CD8-positive, alpha-beta T cell (primary cell): ENCODE measurements at places on chromosomes 3 and 15.

GRCh38 chr15:58396181-58396580 lies 35.6 kb upstream of the LIPC start:
- no peak for DNase-seq

GRCh38 chr3:13863965-13864595 lies 15.8 kb downstream of the WNT7A start:
- no peak for DNase-seq

DNA sequence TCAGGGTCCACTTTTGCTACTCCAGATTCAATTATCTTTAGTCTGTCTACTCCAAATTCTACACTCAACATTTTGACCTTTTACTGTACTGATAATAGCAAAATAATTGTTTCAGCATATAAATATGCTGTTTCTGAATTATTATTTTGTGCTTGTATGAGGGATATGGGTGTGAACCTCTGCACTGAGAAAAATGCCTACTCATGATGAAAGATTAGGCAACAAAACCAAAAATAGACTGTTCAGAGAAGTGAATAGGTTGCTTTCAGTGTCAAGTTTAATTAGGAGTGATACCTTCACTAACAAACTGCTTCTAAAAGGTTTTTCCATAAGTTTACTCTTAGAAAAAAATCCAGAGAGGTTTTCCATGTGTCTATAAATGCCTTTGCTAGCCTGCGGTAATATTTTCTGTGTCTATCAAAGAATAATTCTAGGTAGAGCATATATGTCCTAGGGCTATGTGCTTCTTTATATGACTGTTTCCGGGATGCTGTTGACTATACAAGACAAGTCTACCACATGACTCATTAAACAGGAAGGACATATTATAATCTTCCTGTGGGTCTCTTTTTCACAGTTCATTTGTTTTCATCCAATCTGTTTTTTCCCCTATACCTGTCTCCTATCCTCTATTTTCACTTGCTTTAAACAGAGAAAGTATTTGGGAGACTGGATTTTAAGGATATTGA lies 218.5 kb upstream of the TTC14 start:
- DNase-seq, result no peak

DNA sequence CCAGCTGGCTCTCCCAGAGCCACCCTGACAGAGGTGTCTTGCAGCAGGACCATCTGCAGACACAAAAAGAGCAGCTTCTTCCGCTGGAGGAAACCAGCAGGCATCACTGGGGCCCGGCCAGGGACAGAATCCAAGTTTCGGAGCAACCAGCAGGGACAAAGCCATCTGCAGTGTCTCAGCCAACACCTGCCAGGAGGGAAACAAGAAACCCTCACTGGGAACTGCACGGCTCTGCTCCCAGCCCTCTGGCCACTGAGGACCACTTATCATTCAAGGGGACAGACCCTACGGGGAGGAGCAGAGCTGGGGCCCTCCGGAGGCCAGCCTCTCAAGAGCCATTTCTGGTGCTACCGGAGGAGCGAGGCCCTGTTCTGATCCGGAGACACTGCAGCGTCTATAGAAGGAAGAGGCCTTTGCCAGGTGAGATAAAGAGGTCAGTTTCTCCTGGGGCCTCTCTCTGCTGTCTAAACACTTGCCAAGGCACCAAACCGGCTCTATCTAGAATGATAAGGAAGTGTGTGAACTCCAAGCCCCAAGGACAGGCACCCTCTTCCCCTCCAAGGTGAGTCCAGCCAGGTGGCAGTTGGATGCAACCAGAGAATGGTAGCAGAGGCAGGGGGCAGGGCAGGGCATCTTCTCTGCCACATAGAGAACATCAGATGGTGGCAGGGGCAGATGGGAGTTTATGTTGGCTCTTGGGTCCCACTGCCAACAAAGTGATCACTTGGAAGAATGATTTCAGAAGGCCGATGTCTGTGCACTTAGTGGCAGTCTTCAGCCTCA lies 89.0 kb downstream of the CHSY1 start:
- DNase-seq, result no peak

- DNase-seq, result no peak
Observed at GRCh38 chr3:124775877-124776276, 45.6 kb downstream of the UMPS start.

DNA sequence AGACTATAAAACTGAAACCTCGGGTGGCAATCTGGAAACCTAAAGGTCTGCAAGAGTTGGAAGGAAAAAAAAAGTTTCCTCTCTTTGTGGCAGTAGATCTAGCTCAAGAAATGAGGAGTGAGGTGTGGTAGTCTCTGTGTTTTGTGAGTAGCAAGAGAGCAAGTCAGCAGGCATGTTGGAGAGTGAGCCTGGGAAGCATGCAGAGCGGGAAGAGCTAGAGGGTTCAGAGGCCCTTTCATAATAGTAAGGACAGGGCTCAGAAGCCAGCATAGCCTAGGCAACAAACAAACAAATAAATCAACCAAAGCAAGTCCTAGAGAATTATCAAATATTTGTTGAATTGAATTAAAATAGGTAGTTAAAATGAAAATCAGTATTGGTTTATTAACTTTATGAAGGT lies 189.7 kb upstream of the CBLB start:
- no peak for DNase-seq

DNA sequence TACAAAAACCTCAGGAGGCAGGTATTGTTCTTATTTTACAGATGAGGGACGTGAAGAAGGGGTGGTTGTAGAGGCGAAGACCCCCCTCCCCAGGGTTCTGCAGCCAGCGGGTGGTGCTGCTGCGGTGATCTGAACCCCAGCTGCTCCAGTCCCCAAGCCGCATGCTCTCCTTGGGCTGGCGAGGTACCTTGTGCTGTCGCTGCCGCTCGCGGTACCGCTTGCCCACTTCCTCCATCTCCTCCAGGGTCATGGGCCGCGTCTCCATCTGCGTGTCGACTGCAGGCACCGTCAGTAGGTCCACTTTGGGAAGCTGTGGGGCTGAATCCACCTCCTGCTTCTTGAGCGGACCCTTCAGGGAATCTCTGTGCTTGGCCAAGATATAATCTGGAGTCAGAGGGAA lies 17.5 kb downstream of the EFCAB12 start:
- DNase-seq, result no peak

GRCh38 chr15:88032787-88033186 lies 223.8 kb downstream of the NTRK3 start:
- DNase-seq, result no peak

DNA sequence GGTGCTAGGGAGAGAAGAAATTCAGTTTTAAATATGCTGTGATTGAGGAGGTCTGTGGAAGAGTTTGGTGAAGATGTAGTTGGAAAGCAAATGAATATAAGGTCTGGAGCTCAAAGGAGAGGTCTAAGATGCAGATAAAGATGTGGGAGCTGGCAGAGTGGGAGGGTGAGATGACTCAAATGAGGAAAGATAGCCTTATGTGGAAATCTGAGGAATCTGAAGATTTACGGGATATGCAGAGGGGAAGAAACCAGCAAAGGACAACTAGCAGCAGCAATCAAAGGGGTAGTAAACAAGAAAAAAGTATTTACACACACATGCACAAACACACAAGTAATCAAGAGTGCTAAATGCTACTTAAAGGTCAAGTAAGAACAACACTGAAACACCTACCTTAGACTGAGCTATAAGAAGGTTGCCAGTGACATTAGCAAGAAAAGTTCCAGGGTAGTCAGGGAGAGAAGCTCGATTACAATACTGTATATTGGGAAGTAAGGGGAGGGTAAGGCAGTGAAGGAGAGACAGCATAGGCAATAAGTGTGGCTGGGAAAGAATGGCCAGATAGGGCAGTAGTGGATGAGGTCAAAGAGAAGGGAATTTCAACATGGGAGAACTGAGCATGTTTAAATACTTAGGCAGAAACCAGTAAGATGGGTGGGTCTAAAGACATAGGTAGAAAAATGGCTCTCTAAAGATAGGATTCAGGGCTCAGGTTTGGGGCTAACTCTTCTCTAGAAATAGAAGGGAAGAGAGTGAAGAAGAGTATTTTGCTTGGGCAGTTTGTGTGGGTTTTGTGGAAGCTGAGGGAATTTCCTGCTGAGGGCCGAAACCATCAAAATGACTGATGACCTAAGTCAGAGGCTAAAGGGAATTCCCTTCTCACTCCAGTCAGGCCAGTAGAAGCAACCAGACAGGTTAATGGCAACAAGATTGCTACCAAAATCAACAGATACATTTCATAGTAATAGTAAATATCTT lies 8.9 kb downstream of the CMTM6 start:
- DNase-seq, result no peak

DNA sequence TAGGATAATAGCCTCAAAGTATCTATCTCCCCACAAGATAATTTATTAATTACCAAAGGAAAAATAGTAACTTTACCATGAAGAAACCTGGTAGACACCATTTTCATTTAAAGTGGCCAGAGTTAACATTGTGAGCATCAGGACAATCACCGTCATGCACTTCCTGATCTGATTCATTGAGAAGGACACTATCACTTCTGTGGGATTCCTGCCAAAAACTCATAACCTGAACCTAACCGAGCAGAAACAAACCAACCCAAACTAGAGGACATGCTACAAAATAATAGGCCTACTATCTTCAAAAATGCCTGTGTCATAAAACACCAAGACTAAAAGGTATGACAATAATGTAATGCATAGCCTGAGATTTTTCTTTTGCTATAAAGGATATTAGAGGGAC lies 39.0 kb downstream of the FSIP1 start:
- no peak for DNase-seq

GRCh38 chr15:64006642-64007041 lies 39.6 kb downstream of the DAPK2 start:
- no peak for DNase-seq

- DNase-seq, result no peak
Observed at GRCh38 chr15:35657679-35658311, 111.8 kb upstream of the DPH6 start.

GRCh38 chr3:59818033-59818918 lies 768.5 kb upstream of the CFAP20DC start:
- DNase-seq, result no peak

GRCh38 chr3:1506090-1506489 lies 413.3 kb downstream of the CNTN6 start:
- DNase-seq, result no peak

GRCh38 chr3:32117320-32117719 lies 10.9 kb downstream of the GPD1L start:
- DNase-seq, result no peak

- DNase-seq, result peak; percentile 4
Observed at GRCh38 chr3:103002425-103003176, 567.8 kb downstream of the ZPLD1 start.

DNA sequence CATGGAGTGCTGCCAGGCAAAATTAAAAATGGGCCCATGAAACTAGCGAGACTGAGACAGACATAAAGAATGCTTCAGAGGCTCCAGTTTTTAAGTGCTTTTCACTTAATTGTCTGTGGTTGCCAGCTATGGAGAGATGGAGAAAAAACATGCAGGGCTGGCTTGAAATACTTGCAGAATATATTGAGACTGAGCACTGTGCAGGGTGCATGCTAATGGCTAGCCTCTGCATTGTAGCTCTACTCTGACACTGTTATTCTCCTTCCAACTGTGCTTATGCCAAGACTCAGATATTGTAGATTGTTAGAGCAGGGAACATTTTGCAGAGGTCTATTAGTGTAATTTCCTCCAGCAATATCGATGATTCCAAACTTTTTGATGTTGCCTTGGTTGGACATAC lies 735.0 kb downstream of the PDCD6IP start:
- DNase-seq, result no peak

- DNase-seq, result no peak
Observed at GRCh38 chr3:62805580-62806277, 69.5 kb downstream of the CADPS start.

- DNase-seq, result no peak
Observed at GRCh38 chr3:197499427-197499826, 56.3 kb downstream of the BDH1 start.

DNA sequence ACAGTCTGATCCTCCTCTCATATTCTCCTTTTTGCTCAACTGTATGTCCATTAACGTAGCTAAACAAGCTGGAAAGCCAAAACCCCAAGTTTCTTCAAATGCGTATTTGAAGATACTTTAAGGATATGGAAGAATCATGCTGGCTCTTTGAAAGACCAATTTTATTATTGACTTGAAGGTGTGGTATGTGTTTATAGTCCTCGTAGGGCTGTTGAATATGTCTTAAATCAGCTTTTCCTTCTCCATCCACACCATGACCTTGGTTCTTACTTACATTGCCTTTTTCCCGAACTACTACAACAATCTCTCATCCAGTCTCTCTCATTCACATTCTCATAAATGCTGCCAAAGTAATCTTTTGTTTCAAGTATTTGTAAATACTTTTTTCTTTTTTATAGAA lies 19.7 kb upstream of the THUMPD3 start:
- no peak for DNase-seq

GRCh38 chr3:124888482-124889441 lies 1.6 kb upstream of the ITGB5 start:
- DNase-seq, result no peak
